Kidney tubule cell (primary cell): ENCODE measurements at places on chromosomes 4 and X.

- no peak for DNase-seq
These were observed 18.1 kb downstream of the NELFA start for GRCh38 chr4:1990676-1991075.

DNA sequence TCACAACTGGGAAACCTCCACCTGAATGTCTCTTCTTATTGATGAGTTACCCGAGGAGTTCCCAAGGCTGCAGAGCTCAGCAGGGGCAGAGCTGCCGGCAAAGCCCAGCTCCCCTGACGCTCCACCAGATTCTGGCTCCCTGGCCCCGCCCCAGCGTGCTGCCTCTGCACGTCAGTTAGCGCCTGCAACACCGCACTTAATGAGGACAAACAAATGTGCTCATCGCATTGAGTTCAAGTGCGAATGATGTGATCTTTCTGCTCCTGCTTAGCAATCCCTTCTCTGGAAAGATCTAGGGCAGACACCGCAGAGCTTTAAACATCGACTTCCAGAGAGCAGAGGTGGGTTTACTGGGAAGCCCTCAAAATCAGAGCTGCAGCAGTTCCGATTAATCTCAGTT lies 55.5 kb upstream of the FBXW7 start:
- peak; percentile 20 for DNase-seq

- DNase-seq: peak; percentile 93
These were observed 6.9 kb upstream of the WDR1 start for GRCh38 chr4:10123227-10124101.

GRCh38 chrX:12685541-12685940 lies 105.7 kb upstream of the PRPS2 start:
- peak; percentile 17 for DNase-seq

DNA sequence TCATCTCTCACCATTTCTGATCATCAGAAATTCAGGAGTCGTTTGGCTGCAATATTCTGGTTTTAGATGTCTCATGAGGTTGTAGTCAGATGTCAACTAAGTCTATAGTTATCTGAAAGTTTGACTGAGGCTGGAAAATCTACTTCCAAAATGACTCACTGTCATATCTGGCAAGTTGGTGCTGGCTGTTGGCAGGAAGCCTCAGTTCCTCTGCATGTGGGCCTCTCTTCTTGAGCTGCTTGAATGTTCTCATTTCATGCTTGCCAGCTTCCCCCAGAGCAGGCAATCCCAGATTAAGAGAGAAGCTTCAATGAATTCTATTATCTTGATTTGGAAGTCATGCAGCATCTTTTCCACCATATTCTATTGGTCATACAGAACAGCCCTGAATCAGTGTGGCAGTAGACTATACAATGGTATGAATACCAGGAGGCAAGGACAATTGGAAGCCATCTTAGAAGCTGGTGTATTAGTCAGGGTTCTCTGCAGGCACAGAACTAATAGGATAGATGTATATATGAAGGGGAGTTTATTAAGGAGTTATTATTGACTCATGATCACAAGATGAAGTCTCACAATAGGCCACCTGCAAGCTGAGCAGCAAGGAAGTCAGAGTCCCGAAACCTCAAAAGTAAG lies 46.8 kb upstream of the ELF2 start:
- peak; percentile 35 for DNase-seq

GRCh38 chrX:39765327-39765726 lies 332.4 kb downstream of the BCOR start:
- no peak for DNase-seq

DNA sequence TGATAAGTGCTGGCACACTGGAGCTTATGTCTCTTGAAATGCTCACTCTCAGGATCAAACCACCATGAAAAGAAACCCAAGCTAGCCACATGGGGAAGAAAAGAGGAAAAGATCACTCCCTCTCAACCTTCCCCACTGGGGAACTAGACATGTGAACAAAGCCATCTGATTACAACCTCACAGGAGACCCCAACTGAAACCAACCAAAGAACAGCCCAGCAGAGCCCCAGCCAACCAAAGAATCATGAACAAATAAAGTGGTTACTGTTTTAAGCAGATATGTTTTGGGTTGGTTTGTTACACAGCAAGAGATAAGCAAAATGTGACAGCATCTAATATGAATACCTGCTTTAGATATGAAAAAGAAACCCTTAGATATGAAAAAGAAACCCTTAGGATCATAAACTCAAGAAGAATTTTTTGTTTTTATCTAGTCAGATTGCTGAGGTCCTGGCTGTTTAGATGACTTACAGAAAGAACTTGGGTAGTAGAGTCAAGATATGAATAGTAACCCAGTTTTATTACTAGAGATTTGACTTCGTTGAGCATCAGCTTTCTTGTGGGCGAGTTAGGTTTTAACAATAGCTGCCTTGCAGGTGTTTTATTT lies 23.7 kb upstream of the TLR7 start:
- DNase-seq: no peak

- DNase-seq: no peak
These were observed 20.5 kb downstream of the COMMD8 start for GRCh38 chr4:47442980-47443379.

GRCh38 chr4:155173371-155173770 lies 35.1 kb upstream of the NPY2R start:
- DNase-seq: no peak

DNA sequence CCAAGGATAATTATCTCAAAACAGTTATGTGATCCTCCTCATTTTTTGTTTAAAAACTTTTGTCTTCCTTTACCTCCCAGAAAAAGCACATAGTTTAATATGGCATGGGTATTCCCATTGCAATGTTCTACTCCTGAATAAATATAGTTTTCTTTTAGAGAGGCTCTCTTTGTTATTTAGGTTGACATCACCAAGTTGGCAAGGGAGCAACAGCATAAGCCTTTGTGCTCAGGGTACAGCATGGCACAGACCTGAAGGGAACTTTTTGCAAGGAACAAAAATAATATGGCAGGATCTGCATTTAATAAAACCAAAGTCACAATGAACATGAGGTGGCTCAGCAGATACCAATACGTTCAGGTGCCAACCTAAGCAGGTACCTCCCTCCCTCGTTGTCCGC lies 47.1 kb upstream of the NPY2R start:
- DNase-seq: no peak

DNA sequence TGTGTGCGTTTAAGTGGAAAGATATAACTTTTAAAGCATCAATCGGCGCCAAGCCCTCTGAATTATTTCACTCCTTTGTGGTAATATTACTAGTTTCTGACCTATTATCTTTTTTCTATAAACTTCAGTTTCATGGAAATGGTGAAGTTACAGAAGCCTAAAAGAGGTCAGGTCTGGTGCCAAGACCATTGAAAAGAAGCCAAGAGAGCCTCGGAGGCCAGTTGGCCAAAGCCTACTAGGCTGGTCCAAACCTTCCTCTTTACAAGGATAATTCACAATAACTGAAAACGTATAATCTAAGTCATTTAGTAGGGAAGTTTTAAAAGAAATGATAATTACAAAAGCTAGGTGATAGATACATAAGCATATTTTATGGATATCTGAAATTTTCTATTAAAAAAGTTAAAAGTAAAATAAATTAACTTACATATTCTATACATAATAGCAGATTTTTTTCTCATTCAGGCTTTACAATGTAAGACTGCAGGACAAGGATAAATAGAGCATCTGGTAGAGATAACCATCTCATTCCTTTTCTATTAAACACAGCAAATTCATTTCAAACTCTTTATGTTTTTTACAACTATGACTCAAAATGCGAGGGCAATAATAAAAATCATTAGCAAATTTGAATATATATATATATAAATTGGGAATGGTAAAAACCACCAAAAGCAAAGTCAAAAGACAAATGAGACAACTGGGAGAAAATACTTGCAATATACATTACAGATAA lies 49.2 kb downstream of the WDFY3 start:
- no peak for DNase-seq

GRCh38 chrX:41276661-41277506 lies 57.1 kb upstream of the DDX3X start:
- DNase-seq: no peak

- DNase-seq: no peak
These were observed 5.7 kb upstream of the MSANTD1 start for GRCh38 chr4:3243136-3243780.

DNA sequence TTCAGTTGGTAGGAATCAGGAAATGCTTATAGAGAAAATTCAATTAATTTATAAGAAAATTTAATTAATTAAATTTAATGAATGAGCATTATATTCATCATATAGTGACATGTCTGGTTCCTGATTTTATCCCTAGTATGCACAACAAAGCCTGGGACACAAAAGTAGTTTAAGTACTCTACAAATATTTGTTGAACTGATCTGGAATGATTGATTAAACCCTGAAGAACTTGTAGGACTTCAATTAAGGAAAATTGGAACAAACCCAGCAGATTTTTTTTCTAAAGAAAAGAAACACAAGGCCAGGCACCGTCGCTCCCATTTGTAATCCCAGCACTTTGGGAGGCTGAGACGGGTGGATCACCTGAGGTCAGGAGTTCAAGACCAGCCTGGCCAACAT lies 4.5 kb upstream of the APELA start:
- DNase-seq: no peak

DNA sequence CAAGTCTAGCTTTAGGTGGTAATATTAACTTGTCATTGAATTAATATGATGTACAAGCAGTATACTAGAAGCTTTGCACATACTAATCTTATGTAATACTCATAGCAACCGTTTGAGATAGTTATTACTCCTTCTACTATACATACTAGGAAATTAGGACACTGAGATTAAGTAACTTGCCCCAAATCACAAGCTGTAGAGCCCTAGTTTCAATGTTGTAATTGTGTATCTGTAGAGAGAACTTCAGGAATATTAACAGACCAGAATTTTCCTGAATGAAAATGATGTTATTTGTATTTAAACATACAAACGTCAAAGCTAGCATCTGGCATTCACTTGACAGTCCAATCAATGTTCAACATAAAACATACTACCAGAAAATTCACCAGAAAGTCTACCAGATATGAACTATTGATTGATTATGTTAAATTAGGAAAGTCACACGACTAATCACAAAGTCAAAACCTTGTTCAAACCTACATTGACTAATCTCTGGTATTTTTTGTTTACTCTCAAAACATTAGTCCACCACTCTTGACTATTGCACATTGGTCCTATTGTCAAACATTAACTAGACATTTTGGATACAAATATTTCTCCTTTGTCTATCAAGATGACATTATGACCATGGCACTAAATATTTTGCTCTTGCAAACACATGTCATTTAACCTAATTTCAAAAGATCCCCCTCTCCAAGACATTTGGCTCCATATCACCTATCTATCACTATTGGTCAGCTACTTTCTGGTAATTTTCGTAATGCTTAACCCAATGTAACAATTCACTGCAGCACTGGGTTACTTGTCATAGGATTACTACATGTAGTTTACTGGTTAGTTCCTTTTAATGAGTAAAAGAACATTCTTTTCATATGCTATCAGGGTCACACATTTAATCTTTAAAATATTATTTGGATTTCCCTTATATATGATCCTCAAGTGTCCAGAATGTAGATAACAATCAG lies 100.7 kb downstream of the GPC3 start:
- no peak for DNase-seq

DNA sequence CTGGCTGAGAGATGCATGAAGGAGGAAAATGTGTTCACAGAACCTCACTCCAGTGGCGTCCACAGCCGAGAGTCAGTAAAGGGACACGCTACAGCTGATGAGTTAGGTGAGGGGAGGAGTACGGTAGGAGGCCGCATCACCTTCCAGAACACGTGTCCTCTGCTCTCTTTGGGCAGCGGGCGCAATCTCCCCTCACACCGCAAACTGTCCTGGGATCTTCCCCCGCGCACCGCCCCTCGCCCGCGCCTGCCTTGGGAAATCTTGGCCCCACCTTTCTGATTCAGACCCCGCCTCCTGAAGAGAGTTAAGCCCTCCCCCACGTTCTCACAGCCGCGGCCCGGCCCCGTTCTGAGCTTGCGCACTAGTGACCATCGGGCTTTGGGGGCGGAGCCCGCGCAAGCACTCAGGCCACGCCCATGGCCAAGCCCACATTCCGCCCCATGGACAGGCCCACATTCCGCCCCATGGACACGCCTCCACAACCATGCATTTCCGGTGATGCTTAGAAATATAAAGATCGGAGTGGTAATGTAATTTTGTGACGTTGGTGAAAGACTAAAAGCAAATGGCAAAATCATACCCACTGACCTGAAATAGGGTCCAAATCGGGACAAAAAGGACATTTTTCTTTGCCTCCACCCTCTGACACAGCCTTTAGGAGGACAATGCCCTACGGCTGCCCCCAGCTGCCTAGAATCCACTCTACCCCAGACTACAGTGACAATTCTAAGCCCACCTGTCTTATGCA lies 13.3 kb downstream of the SMIM10 start:
- DNase-seq: peak; percentile 88

DNA sequence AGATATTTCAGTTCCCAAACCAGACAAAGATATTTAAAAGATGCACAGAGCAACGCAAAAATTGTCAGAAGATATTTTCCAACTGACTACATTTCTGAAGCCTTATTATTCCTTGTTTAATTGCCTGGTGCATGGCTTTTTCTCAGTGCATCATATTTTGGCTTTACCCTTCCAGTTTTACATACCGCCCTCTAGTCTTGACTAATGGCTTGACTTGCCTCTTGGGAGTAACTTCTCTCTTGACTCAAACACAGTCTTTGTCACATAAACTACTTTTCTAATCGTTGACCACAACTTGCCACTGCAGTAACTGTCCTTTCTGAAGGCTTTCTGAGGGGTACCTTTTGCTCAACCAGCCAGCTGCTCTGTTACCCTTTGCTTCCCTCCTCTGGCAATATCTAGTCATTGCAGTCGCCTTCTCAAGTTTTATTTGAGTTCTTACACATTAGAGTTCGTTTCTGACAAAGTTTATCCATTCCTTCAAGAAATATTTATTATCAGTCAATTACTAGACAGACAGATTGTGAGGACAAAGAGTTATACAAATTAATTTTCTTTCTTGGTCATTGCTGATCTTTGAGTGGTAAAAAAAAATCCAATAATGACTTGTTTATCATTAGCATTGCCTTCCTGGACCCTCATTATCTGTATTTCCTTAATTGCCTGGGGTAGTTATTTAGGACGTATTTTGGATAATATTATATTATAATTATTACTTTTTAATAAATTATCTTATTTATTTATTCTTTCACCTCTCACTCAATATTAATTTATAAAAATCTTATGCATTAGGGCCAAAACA lies 506.9 kb upstream of the PCDH10 start:
- DNase-seq: peak; percentile 42

DNA sequence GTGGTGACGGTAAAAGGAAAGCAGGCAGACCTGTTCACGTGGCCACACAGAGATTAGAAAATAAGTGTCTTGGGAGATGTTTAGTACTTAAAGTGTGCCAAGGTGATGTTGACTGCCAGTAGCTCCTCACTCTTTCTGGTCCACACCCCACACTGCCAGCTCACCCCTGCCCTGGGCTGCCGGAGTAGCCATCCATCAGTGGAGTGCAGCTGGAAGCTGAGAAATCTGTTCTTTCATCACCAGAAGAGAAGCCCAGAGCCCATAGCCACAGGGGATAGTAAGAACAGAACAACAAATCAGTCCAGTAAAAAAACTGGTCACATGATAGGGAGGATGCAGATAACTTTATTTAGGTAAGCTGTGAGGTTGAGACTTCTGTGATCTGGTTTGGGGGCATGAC lies 64.1 kb downstream of the WWC2 start:
- no peak for DNase-seq
